IMR-90 (cell line): ENCODE measurements at places on chromosomes 13 and 19. TPM values are rescaled to one million over a fixed set of nuclear protein-coding genes. Genes with fewer than 3 reads are reported as not detected.
A peak's percentile ranks its signal among the peaks of the same experiment; 100 is the strongest.

IGFL3 gene
- not detected in 2 replicates for total RNA-seq

CDX2 gene
- total RNA-seq: not detected in 2 replicates

- H3K36me3 ChIP-seq: no peaks in the 10 kb centered on the region
- H3K4me3 ChIP-seq: no peak overlapping the region
- H3K27me3 ChIP-seq: no peaks in the 10 kb centered on the region
- DNase-seq: peak; percentile 93
- H3K4me1 ChIP-seq: peaks cover 7% of the 10 kb centered on the region
Measured at GRCh38 chr19:13492128-13492527, 14.2 kb downstream of the CACNA1A start.

GRCh38 chr19:35029737-35030256, 473 bp upstream of the SCN1B start:
- H3K4me1 ChIP-seq: peaks cover 3% of the 10 kb centered on the region; the same call in 1 of the 2 replicates
- peaks cover 26% of the 10 kb centered on the region for H3K36me3 ChIP-seq
- no peaks in the 10 kb centered on the region; the same call in 1 of the 2 replicates for H3K27me3 ChIP-seq
- no peak for DNase-seq
- H3K27ac ChIP-seq: no peak overlapping the region

- DNase-seq: no peak
- no peaks in the 10 kb centered on the region; the same call in 1 of the 2 replicates for H3K4me1 ChIP-seq
- H3K4me3 ChIP-seq: no peak overlapping the region
- H3K36me3 ChIP-seq: no peaks in the 10 kb centered on the region
- no peaks in the 10 kb centered on the region for H3K27me3 ChIP-seq
Measured at GRCh38 chr13:44352202-44352601, 21.4 kb upstream of the SERP2 start.

DNA sequence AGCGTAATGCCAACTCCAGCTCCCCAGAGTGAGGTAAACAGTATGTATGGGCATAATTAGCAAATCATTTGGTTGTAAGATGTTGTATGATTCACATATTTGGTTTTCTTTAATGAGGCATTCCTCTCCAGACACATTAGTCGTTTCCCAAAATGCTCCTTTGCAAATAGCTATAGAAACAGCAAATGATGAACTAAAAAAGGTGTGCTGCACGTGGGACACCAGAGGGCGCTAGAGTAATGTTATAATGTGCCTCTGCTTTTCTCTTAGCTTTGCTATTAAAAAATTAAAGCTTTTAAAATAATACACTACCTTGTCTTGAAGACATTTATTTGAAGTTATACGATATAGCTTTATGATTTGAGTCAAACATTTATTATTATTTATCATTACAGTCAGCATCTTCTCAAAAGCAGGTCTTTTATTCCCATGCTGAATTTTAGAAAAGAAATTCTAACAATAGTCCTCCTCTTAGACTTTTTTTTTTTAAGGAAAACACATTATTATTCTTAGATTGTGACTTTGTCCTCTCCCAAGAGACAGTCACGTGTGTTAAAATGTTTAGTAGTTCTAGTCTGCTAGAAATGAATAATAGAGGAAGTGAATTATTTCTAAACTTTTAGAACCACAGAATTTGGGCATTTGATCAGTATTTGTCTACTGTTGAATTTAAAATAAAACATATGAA, 121.6 kb upstream of the FRY start:
- H3K27me3 ChIP-seq: peaks cover 8% of the 10 kb centered on the region; the same call in 1 of the 2 replicates
- no peaks in the 10 kb centered on the region; the same call in 1 of the 2 replicates for H3K4me1 ChIP-seq
- H3K27ac ChIP-seq: no peak overlapping the region
- no peaks in the 10 kb centered on the region for H3K36me3 ChIP-seq

DNA sequence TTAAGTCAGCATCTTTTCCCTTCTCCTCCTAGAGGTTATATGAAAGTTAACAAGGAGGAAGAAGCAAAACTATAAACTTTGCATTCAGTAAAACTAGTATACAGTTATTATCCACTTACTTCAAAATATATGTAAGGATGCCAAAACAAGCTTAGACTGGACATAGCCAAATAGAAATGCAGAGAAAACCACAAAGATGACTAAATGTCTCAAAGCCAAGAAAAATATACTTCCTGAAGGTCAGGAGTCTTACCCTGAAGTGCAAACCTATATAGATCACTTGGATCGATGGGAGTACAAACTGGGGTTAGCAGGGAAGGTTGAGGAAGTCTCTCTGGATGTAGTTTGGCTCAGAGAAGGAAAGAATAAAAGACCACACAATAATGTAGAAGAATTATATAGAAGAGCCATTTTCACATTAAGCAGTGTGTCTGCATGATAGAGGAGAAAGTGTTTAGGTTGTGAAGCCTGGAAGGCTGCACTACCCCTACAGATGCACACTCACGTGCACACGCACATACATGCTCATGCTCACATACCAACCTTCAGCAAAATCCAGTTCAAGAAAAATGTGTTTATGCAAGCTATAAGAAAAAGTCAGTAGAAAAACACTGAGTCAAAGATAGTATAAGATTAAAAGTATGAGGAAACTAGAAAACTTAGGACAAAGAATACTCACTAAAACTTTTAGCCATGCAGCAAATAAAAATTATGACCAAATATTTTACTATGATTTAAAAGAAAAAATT, 112.1 kb upstream of the RXFP2 start:
- no peaks in the 10 kb centered on the region for H3K36me3 ChIP-seq
- DNase-seq: peak; percentile 39
- H3K4me3 ChIP-seq: no peak overlapping the region
- peaks cover 5% of the 10 kb centered on the region; the same call in 1 of the 2 replicates for H3K4me1 ChIP-seq
- H3K27me3 ChIP-seq: no peaks in the 10 kb centered on the region

DNA sequence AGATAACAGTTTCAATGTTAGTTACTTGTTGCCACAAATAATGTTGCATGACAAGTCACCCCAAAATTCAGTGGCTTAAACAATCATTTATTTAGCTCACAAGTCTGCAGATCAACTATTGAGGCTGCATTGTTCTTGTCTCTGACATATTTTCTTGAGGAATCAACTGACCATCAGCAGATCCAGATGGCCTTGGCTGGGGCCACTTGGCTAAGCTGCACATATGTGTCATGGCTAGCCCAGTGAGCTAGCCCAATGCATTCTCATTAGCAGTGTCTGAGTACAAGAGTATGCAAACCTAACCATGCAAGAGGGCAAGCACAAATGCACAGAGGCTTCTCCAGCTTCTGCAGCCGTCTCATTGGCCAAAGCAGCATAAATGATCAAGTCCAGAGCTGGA, 180.4 kb downstream of the DNAJC15 start:
- H3K27ac ChIP-seq: no peak overlapping the region
- no peak for DNase-seq
- H3K4me3 ChIP-seq: no peak overlapping the region
- peaks cover 1% of the 10 kb centered on the region; the same call in 1 of the 2 replicates for H3K27me3 ChIP-seq

- no peaks in the 10 kb centered on the region for H3K36me3 ChIP-seq
- H3K27ac ChIP-seq: no peak overlapping the region
- peaks cover 44% of the 10 kb centered on the region for H3K27me3 ChIP-seq
- H3K4me3 ChIP-seq: no peak overlapping the region
Measured at GRCh38 chr19:1289686-1290025, 4.0 kb downstream of the EFNA2 start.

DNA sequence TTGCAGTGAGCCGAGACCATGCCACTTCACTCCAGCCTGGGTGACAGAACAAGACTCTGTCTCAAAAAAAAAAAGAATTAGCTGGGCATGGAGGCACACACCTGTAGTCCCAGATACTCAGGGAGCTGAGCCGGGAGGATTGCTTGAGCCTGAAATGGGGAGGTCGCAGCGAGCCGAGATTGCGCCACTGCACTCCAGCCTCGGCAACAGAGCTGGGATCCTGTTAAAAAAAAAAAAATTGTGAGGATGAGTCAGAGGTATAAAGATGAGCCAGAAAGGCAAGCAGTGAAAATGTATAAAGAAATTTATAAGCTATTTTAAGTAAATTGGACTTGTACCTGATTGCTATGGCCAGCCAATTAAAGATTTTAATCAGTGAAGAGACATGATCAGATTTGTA, 21.1 kb downstream of the KBTBD6 start:
- DNase-seq: peak; percentile 52
- no peak overlapping the region for H3K4me3 ChIP-seq
- no peaks in the 10 kb centered on the region for H3K27me3 ChIP-seq
- H3K4me1 ChIP-seq: no peaks in the 10 kb centered on the region
- H3K36me3 ChIP-seq: no peaks in the 10 kb centered on the region

DNA sequence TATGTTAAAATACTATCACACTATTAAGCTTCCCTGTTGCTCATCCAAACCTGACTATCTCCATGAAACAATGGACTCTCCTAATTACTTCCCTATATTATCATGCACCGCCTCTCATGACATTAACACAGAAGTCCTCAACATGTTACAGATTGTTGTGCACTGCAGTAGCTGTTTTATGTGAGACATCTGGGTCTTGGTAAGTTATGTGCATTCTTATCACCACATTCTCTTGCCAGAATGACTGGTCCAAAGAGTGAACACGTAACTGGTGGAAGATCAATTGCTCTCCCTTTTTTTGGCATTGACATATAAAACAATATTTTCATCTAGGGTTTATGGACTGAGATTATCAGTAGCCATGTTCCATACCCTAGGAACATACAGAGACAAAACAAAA, 59.4 kb downstream of the POSTN start:
- no peaks in the 10 kb centered on the region for H3K27me3 ChIP-seq
- no peak for DNase-seq
- H3K4me1 ChIP-seq: peaks cover 2% of the 10 kb centered on the region; the same call in 1 of the 2 replicates
- H3K27ac ChIP-seq: no peak overlapping the region
- no peaks in the 10 kb centered on the region for H3K36me3 ChIP-seq

DNA sequence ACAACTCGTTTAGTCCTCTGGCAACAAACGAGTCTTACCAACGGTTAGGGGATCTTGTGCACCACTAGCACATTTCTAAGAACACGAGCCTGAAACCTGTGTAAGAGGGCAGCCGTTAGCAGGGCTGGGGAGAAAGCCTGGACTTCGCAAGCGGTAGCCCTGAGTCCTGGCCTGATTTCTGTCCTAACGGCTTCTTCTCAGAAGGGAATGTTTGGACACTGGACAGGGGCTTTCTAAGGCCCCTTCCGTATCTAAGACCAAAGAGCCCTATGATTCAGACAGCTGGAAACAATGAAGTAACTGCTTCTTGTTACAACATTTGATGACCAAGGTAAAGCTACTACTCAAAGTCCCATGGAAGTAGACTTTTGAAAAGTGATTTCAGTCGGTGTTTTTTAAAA, 2.2 kb downstream of the ANKRD10 start:
- peaks cover 16% of the 10 kb centered on the region for H3K36me3 ChIP-seq
- H3K27ac ChIP-seq: peak overlapping the region; percentile 81
- H3K4me1 ChIP-seq: peaks cover 14% of the 10 kb centered on the region
- DNase-seq: peak; percentile 90
- H3K27me3 ChIP-seq: no peaks in the 10 kb centered on the region

DNA sequence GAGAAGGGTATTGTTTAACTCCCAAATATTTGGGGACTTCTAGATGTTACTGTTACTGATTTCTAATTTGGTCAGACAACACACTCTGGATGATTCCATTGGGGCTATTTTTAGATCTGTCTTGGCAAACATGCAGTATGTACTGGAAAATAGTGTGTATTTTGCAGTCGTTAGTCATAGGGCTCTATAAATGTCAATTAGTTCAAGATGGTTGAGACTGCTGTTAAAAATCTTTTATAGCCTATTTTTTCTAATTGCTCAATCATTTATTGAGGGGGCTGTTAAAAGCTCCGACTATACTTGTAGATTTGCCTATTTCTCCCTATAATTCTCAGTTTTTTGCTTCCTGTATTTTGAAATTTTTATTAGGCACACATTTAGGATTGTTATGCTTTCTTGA, 31.4 kb downstream of the PPP5C start:
- no peaks in the 10 kb centered on the region for H3K27me3 ChIP-seq
- H3K4me3 ChIP-seq: no peak overlapping the region
- H3K4me1 ChIP-seq: peaks cover 7% of the 10 kb centered on the region
- no peak overlapping the region for H3K27ac ChIP-seq
- peaks cover 22% of the 10 kb centered on the region for H3K36me3 ChIP-seq
- DNase-seq: peak; percentile 81

GRCh38 chr13:40527914-40528313, 138.5 kb downstream of the FOXO1 start:
- no peak overlapping the region for H3K27ac ChIP-seq
- H3K4me3 ChIP-seq: no peak overlapping the region
- DNase-seq: no peak
- no peaks in the 10 kb centered on the region for H3K4me1 ChIP-seq
- H3K36me3 ChIP-seq: no peaks in the 10 kb centered on the region
- H3K27me3 ChIP-seq: no peaks in the 10 kb centered on the region

DNA sequence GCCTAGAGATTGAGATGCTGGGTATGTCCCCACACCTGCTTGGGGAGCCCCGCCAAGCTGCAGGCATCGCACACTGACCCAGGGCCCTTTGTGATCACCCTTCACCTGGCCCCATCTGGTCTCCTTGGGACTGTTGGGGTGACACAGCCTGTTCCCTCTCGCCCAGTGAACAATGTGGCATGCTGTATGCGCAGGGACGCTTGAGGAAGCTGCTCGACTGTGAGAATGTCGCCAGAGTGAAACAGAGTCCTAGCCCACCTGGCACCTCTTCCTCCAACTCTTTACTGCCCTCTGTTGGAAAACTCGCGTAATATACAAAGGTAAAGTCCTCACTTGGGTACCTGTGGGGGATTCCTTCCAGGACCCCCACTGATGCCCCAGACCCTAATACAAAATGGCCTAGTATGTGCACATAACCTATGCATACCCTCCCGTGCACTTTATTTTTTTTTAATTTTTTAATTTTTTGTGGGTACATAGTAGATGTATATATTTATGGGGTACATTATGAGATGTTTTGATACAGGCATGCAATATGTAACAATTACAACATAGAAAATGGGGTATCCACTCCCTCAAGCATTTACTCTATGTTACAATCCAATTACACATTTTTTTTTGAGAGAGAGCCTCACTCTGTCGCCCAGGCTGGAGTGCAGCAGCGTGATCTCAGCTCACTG, 9.0 kb downstream of the BLOC1S3 start:
- H3K36me3 ChIP-seq: no peaks in the 10 kb centered on the region
- H3K27ac ChIP-seq: no peak overlapping the region

DNA sequence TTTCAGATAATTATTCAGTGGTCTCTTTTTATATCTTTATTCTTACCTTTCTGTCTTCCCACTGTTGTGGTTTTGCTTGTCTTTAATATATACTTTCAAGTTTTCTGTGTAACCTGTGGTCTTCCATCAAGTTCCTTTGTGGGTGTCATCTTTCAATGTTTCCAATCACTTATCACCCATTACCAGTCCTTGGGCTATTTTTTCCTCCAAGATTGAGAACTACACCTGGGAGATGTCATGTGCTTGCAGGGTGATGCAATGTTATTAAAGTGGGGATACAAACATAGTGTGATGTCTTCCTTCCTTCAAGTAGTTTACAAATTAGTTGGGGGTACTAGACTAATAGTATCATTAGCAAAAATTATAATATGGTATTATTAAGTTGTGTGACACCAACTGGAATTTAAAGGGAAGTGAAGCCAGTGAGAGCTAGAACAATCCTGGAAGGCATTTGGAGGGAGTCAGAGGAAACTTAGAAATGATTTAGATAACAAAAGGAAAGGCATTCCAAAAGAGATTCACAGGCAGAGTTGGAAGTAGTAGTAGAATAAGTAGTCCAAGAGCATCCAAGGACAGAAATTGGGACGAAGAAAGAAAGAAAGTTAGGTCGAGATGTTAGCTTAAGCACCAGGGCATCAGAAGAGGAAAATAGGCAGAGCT, 3.4 kb downstream of the FNDC3A start:
- H3K4me3 ChIP-seq: peak overlapping the region; percentile 20
- no peaks in the 10 kb centered on the region for H3K36me3 ChIP-seq
- H3K27me3 ChIP-seq: no peaks in the 10 kb centered on the region
- no peak for DNase-seq
- no peak overlapping the region for H3K27ac ChIP-seq
- H3K4me1 ChIP-seq: peaks cover 9% of the 10 kb centered on the region
